Pancreas (tissue), 10 donors: ENCODE measurements at places on chromosomes 1 and 21.

DNA sequence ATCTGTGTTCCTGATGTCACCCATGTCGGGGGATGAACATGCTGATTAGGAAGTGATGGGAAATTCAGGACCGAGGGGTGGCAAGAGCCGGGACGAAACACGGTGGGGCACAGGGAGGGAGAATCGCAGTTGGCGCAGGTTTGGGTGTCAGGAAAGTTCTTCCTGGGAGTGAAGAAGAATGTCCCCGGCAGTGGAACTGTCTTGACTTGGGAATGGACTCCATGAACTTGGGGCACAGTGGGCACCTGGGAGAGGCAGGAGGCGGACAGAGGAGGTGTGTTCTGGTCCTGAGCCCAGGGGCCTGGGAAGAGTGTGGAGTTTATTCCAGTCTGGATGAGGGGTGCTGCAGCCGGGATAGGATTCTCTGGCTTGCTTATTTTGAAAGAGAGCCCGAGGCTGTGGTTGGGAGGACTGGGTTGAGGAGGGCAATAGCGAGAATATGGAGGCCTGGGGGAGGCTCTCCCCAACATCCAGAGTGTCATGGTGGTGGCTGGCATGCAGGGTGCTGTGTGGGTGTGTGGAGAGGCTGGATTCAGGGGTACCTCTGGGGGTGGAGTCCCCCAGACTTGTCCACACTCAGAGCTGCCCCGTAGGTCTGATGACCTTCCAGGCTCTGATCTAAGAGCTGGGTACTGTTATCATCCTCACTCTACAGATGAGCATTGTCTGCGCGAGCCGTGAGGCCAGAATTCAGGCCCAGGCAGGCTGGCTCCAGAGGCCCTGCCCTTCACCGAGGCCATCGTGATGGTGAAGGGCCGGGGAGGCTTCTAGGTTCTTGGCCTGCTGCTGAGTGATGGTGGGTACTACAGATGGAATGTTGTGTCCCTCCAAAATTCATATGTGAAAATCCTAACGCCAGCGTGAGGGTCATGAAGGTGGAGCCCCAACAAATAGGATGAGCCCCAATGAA lies 274.5 kb upstream of the C1orf174 start:
- DNase-seq, result no peak

- peak; percentile 44 for DNase-seq
These were observed 123.1 kb downstream of the APP start for GRCh38 chr21:26047279-26047967.

GRCh38 chr1:27179379-27179778 lies 24.5 kb upstream of the SLC9A1 start:
- no peak for DNase-seq

GRCh38 chr1:102715150-102715549 lies 393.2 kb downstream of the COL11A1 start:
- no peak for DNase-seq

- no peak for DNase-seq
These were observed 69.0 kb downstream of the CD34 start for GRCh38 chr1:207841901-207842300.

DNA sequence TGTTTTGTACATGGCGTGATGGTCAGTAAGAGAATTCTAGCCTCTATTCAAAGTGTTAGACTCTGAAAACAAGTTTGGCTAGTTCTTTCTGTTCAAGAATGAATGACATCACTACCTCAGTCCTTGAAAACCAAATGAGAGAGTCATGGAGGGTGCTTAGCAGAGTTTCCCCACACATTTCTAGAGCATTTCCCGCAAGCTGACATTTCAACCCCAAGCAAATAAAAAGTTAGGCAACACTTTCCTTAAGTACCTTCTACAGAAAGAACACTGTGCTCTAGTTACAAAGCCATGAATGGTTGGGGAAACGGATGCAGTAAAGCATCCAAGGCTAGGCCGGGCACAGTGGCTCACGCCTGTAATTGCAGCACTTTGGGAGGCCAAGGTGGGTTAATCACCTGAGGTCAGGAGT lies 47.9 kb upstream of the SLC44A3 start:
- DNase-seq, result no peak

GRCh38 chr1:229142471-229142870 lies 128.4 kb upstream of the RAB4A start:
- DNase-seq, result no peak

DNA sequence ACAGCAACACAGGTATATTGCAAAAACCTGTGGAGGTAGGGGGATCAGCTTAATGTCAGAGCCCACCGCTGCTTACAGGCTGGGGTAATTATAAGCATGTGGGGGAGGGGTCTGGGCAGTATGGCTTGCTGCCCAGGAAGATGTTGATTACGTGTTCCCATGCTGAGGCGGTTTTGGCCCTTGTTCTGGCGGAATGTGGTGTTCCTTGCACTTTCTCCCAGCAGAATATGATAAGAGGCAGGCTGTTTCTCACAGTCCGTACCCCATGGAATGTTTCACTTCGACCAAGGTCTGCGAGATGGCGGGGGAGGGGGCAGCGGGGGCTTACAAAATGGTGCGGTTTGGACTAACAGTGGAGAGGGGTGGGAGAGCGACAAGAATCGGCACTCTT lies 9.8 kb upstream of the HPCAL4 start:
- peak; percentile 84 for DNase-seq

- DNase-seq, result no peak
These were observed 64.0 kb downstream of the BACH1 start for GRCh38 chr21:29362758-29363157.

DNA sequence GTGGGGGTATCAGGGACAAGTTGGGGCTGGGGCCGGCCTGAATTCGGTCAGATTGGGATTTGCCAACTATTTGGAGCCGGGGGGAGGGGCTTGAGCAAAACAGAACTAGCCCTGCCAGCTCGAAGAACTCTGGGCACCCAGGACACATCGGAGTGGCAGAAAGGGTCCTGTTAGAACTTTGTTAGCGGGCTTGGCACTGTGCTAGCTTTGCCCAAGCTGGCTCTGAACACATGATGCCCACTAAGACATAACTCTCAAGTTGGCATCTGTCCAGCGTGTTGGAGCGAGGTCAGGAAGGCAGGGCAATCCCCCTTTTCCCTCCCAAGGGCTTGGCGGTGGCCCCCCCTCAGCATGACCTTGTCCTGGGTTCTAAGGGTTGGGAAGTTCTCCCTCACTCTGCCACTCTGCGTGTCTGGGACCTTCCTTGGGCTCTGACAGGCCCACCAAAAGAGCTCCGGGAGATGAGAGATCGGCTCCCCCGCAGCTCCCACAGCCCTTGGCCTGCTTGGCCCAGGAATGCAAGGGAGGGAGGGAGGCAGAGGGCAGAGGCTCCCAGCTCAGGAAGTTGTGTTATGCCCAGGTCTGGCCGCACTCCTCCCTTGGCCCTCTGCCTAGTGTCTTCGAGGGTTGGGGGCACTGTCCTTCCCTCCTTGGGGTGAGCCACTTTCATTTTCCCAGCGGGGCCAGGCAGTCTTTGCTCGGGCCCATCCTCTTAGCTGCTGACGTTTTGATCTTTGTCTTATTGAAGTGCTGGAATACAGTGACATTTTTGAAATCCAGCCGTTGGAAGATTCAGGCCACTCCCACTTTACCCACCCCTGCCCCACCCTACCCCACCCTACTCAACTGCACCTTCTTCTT lies 1.2 kb downstream of the LMNA start:
- DNase-seq, result peak; percentile 85

DNA sequence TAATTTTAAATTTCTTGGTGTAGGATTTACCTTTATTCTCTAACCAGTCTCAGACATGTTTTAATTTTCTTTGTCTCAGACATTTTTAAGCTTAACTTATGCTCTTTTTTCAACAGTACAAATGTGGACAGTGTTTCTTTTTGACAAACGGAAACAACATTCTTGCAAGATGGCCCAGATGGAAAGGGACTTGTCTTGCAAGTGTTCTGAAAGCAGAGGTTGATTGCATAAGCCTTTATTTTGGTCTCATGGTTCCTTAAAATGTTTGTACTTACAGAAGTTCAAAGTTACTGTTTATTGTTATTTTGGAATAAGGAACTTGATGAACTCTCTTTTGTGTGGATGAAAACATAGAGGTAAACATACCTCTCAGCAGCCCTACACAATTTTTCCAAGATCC lies 22.9 kb downstream of the SMAP2 start:
- no peak for DNase-seq

GRCh38 chr1:94828251-94828650 lies 8.1 kb downstream of the SLC44A3 start:
- no peak for DNase-seq

- DNase-seq, result no peak
These were observed 32.2 kb downstream of the CXADR start for GRCh38 chr21:17545007-17545406.

DNA sequence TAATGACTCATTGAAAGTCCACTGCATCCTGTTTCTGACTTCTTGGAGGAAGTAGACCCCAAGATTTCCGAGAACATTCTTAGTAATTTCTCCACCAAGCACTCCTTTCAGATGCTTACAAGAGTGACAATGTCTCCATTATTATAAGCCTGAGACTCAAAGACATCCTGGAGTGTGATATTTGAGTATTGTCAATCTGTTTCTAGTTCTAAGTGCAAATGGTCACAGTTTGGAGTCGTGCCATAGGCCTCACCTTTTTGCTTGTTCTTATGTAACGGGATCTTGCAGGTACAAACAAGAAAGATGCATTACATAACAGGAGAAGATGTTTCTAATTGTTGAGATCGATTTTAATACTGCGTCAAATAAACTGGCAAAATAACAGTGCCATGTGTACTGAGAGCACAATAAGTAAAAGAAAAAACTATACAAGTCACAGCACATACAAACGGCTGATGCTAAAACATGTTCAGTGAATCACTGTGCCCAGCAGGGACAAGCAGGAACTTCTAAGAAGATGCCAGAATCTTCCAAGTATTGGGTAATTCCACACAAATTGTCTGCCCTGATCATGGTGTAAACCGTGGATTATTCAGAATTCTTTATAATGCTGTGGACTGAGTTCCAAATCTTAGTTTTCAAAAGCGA lies 54.1 kb downstream of the CD2 start:
- no peak for DNase-seq

DNA sequence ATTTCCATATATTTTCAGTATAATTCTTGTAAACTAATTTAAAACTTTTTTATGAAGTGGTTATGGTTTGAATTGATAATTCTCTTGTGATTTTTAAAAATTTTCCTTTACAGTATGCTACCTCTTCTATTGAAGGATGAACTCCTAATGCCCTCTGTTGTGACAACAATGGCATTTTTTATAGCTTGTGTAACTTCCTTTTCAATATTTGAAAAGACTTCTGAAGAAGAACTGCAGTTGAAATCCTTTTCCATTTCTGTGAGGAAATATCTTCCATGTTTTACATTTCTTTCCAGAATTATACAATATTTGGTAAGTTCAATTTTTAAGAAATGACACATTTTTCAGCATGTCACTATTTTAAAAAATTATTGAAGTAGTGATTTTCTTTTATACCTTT lies 61.4 kb downstream of the ALG6 start:
- DNase-seq, result no peak

DNA sequence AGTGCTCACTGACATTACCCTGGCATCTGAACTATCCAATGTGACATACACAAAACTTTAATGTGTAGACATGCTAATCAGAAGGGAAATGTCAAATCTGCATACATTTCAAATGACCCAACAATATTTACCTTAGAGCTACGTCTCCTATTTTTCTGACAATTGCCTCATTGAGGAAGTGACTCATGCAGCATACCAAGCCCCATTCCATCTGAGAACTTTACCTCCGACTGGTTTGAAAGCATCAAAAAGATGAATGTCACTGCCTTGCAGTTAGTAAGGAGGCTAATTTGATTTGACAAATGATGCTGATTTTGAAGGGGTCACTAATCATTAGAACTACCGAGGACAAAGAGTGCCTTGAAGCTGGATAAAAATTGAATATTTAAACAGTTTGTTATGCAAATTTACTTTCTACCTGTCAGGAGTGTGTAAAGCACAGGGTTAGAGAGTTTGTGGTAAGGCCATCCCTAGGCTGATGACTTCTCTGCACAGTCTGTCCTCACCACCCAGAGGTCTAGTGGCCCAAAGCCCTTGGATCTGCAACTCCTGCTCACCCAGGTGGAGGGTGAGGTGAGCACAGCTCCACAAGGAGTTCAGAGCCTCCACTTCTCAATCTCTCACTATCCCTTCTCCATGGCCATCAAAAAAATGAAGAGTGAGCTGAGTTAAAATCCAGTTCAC lies 500.3 kb upstream of the C1orf87 start:
- DNase-seq, result no peak

DNA sequence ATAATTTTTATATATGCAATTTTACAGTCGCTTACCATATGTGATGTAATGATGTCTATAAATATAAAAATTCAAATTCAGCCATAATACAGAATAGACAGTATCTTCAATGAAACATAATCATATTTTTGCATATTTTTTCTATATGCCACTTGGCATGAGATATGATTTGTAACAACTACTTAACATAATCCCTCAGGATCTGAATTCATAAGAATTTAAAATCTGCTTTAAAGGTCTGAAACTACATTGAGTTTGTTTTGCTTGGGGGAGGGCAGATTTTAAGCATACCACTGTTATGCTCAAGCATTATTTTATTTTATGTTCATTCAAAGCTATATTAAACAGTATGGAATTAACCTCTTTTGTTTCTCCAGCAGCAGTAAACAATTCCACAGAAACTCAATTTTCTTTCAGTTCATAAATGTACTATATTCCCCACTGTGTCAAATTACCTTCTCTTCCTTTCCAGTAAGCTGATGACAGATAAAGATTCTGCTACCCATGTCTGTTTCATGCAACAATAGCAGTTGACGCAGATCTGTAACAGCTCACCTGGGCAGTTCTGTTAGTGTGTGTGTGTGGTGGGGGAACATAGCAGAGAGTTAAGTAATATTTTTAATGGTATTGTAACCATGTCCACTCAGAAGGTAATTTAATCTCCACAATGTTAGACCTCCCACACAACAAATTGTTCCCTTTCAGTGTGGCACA lies 224.8 kb downstream of the NTNG1 start:
- DNase-seq, result no peak

DNA sequence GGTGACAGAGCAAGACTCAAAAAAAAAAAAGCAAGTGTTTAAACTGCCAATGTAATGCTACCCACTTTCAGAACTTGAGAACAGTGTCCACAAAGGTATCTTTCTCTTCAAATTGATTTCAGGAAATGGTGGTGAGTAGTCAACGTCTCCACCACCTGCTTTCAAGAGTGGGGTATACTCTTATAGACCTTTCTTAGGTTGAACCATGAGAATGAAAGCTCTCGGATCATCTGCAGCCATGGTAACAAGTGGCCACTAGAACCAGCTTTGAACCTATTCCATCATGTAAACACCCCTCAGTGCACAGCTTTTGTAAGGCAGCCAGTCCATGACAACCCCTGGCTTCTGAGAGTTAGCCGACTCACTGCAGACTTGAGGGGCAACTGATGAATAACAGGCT lies 107.4 kb downstream of the NTPCR start:
- DNase-seq, result no peak

GRCh38 chr1:34378968-34379856 lies 202.5 kb downstream of the C1orf94 start:
- no peak for DNase-seq
